Stimulated activated CD4-positive, alpha-beta T cell treated with anti-CD3 and anti-CD28 coated beads, Interleukin-1b, Interleukin-23, amount 100 ng/mL, for 24 hours (primary cell): ENCODE measurements at places on chromosomes 6 and 20.

GRCh38 chr20:36231331-36231730 is 4.9 kb upstream of the AAR2 start:
- DNase-seq: no peak

DNA sequence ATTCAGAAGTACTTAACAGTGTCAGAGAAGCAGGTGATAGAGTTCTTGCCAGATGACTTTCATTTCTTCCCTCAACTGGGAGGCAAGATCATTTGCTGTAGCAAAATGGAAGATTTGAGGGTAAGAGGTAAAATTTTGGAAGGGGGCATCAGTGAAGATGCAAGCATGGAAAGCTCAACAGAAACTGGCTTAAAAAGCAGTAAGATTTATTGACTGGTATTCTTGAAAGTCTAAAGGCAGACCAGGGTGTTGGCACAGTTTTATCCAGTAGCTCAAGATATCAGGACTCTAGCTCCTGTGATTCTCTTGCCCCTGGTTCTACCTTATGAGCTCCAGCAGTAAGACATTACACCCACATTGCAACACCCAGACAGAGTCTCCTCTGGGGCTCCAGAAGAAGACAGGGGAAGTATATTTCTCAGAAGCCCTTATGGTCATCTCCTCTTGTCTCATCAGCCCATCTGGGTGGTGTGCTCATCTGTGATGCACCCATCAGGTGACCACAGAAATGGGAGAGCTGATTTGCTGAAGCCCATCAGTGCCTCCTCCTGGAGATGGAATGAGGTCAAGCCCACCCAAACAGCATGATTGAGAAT is 16.0 kb upstream of the MOCS1 start:
- DNase-seq: no peak

- DNase-seq: no peak
Measured at GRCh38 chr6:132703936-132704335, 9.9 kb downstream of the VNN1 start.

DNA sequence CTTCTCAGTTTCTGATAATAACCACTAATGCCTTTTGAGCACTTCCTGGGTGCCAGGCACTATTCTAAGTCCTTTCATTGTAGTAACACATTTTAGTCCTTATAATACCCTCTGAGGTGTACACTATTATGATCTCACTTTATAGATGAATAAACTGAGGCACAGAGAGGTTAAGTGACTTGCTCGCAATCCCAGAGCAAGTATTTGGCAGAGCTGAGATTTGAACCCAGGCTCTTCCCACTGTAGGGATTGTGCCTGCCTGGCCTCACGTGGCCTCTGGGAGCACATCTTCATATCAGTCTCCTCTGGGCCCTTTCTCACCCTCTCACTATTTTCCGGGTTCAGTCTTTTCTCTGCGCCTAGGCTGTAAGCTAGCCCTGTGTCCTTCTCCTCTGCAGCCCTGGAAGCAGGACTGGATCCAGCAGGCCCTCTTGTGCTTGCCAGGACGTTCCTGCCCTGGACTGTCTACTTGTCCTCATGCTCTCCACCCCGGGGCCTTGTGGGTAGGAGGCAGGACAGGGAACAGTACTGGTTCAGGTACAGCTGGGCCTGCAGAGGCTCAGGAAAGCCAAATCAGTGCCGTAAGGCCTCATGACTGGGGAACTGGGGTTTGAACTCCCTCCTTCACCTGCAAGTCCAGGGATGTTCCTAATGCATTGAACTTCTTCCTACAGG is 139.6 kb downstream of the VEGFA start:
- no peak for DNase-seq

DNA sequence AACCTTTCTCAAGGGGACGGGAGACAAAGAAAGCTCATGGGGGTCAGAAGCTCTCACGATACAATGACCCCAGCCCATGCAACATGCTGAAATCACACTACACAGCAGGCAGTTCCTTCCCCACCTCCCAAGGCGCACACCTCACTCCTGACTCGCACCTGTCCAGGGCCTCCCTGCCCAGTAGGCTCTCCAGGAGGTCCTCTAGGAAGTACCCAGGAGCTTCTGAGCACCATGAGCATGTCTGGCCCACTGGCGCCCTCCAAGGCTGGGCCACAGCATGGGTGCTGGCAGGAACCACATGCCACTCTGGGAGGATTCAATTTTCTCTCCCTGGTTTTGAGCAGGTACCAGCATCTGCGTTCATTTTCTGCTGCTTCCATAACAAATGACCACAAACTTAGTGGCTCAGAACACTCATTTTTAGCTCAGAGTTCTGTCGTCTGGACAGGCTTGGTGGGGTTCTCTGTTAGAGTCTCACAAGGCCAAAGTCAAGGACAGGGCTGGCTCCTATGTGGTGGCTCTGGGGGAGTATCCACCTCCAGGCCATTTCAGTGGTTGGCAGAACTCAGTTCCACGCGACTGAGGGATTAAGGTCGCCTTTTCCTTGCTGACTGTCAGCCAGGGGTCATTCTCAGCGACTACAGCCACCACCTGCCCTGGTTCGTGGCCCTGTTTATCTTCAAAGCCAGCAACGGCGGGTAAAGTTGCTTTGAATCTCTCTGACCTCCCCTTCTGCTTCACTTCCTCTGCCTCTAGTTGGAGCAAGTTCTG is 32.7 kb downstream of the ACSS1 start:
- DNase-seq: no peak

DNA sequence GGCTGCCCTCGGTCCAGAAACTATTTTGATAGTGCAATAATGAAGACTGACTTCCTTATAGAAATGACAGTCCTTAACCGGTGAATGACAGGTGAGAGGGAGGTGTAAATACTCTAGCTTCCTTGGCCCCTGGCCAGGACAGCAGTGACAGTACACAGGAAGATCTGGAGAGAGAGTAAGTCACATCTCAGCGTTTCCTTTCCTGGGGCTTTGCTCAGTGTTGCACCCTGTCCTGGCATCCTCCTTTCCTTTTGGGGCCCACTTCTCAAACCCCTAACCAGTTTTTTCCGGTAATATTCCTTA is 336.9 kb downstream of the CD83 start:
- DNase-seq: no peak

DNA sequence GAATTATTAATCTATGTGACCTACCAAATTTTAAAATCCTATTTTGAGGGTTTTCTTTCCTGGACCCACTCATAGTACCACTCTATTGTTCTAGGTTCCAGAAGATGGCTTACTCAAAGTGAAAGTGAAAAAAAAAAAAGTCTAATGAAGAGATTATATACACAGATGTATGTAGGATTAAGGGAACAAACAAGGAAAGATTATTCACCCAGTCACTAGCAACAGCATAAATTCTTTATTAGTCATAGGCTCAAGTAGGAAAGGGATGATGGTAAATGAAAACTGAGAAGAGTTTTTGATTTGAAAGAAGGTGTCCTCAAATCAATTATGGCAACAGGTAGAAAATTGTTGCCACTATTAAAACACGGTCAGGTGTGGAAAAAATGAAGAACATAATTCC is 923.7 kb downstream of the TBC1D32 start:
- no peak for DNase-seq

- no peak for DNase-seq
Measured at GRCh38 chr20:52683761-52684160, 288.4 kb upstream of the TSHZ2 start.

- no peak for DNase-seq
Measured at GRCh38 chr6:52144196-52145076, 41.7 kb upstream of the IL17A start.

- no peak for DNase-seq
Measured at GRCh38 chr6:100620085-100620840, 155.5 kb upstream of the SIM1 start.

GRCh38 chr6:2196079-2196679 is 49.2 kb downstream of the GMDS start:
- no peak for DNase-seq

GRCh38 chr6:62367601-62368000 is 81.6 kb upstream of the KHDRBS2 start:
- DNase-seq: no peak

GRCh38 chr6:3471711-3472110 is 14.9 kb upstream of the SLC22A23 start:
- no peak for DNase-seq

DNA sequence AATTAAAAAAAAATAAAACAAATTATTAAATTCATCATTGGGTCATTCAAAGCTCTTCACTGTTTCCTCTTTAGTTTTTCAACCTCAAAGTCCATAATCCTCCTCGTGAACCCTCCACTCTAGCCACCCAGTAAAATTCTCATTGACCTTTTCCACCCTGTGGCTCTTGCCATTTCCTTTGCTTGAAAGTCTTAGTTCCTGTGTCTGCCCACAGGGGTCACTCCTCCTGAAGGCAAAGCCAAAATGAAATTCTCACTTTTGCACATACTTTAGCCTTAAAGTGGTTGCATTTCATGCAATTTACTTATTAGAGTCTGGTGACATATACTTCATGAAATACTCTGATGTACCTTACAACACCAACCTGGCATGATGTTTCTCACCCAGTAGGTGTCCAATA is 263.7 kb downstream of the BMP2 start:
- DNase-seq: no peak

GRCh38 chr20:45308117-45308778 is at the start of gene MATN4:
MATN4 (minus strand) TSS chr20:45308299; CDS start chr20:45305582, 2,717 bp downstream.
- no peak for DNase-seq
